ENCODE measurements at places on chromosomes 4 and X. TPM values are rescaled to one million over a fixed set of nuclear protein-coding genes. Genes with fewer than 3 reads are reported as not detected.

DNA sequence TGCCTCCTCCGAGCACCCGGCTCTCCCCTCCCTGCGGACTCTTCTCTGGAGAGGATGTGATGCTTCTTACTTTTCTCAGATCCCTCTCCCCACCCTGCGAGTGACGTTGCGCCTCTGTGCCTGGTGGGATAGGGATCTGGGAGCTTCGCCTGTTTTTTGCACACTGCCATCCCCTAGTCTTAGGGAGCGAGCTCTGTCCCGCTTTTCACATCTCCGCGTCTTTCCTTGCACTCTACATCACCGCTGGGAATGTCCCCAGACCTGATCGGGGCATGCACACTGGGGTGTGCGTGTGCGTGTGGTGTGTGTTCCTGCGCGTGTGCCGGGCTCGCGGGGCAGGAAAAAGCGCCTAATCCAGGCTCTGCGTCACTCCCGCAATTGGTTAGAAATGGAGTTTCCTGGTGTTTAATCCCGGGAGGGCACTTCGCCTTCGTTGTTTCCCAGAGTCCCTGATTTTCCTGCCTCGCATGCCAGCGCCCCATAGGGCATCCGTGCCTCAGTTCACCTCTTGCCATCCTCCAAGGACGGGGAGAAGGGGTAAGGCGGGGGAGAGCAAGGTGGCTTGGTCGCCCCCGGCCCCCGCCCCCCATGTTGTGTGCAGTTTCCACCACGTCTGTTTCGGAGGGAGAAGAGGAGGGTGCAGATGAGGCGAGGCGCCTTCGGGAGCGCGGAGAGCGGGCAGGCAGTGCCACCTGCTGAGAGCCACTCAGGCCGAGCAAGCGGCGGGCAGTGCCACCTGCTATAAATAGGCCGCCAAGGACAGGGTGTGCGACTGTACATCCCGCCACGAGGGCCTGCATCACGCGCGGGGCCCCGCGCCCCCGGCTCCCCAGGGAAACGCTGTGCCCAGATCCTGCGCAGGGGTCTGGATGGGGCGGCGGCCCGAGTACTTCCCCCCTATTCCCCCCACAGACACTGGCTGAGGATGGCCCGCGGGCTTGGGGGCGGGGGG, 759 bp upstream of the TBC1D1 start:
- DNase-seq = peak; percentile 81
- H3K4me3 ChIP-seq = peak overlapping the region; percentile 99

DNA sequence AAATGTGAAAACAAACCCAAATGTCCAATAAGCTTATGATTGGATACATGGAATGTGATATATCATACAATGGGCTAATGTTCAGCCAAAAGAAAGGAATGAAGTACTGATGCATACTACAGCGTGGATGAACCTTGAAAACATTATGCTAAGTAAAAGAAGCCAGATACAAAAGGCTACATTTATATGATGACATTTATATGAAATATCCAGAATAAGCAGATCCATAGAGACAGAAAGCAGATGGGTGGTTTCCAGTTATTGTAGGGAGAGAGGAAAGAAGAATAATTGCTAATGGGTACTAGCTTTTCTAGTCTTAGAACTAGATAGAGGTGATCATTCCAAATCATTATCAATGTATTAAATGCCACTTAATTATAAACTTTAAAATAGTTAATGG, 801.3 kb downstream of the IL1RAPL1 start:
- no peak for DNase-seq
- H3K36me3 ChIP-seq = no peaks in the 10 kb centered on the region
- no peak overlapping the region for H3K27ac ChIP-seq

- no peak overlapping the region for H3K27ac ChIP-seq
- H3K4me3 ChIP-seq = no peak overlapping the region
- DNase-seq = no peak
- peaks cover 23% of the 10 kb centered on the region for H3K27me3 ChIP-seq
- H3K4me1 ChIP-seq = no peaks in the 10 kb centered on the region
Observed at GRCh38 chr4:1453731-1454130, 47.5 kb upstream of the NKX1-1 start.

DNA sequence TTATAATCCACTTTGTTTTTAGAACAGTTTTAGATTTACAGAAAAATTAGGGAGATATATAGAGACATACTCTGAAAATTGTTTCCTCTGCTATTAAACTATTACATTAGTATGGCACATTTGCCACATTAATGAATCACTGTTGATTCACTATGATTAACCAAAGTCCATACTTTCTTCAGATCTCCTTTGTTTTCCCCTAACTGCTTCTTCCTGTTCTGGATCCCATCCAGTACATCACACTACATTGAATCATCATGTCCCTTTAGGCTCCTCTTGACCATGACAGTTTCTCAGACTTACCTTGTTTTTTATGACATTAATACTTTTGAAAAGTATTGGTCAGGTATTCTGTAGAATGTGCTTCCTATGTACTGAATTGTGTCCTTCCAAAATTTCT, 109.2 kb upstream of the EDNRA start:
- no peak overlapping the region for H3K27ac ChIP-seq
- H3K36me3 ChIP-seq = no peaks in the 10 kb centered on the region
- no peaks in the 10 kb centered on the region for H3K27me3 ChIP-seq
- DNase-seq = no peak
- no peak overlapping the region for H3K4me3 ChIP-seq
- H3K4me1 ChIP-seq = peaks cover 12% of the 10 kb centered on the region

DNA sequence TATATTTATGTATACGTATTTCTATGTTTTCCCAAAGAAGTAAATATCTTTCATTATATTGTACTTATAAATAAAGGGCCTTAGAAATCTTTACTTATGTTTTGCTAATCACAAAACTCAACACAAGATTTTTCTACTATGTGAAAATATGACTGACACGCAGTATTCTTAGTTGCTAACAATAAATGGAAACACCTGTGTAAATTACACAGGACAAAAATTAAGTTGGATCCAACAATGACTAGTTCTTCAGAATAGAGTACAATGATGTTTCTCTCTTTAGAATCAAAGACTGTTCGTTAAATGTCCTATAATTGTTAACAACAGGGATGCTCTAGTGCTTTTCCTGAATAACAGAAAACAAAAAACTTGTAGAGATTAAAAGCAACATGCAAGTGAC, 96.1 kb downstream of the PPP3CA start:
- no peak overlapping the region for H3K4me3 ChIP-seq
- no peaks in the 10 kb centered on the region for H3K4me1 ChIP-seq
- no peaks in the 10 kb centered on the region for H3K36me3 ChIP-seq
- H3K27me3 ChIP-seq = no peaks in the 10 kb centered on the region
- no peak for DNase-seq
- no peak overlapping the region for H3K27ac ChIP-seq

DNA sequence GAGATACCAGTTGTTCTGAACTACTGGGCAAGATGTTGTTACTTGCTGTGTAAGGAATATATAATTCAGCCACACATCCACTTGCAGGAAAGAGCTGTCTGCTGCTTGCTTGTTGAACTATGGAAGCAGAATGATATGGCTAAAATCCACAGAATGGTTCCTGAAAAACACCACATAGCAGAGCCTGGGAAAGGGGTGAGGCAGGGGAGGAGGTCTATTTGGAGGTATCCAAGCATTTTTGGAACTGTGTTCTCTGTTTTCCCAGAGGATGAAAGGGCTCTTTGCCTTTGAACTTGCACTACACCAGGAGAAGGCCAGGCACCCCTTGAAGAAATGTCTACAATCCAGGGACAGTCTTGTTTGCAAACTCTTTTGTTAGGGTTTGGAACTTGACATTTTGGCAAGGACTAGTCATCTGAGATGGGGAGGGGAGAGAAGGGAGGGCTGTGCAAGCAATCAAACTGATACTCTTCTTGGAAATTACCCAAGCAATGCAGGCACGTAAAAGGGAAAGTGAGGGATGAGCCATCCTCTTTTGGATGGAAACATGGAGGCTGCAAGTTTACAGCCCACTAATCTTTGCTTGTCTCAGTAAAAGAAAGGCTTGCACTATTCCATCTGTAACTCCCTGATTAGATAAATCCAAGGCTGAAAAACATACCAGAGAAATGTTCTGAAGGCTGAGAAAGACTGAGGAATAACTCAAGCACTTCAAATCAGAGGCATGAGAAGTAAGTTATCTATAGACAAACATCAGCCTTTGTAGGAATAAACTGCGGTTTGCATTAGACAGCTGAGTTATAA, 141.0 kb downstream of the TSPAN5 start:
- peaks cover 2% of the 10 kb centered on the region for H3K4me1 ChIP-seq
- no peaks in the 10 kb centered on the region for H3K27me3 ChIP-seq
- DNase-seq = no peak
- H3K4me3 ChIP-seq = no peak overlapping the region
- H3K27ac ChIP-seq = no peak overlapping the region
- no peaks in the 10 kb centered on the region for H3K36me3 ChIP-seq

Gene TMEM255A
- total RNA-seq = 1.2 TPM

Gene RRH
- not detected for total RNA-seq

Gene GABRE
- 81.0 TPM for total RNA-seq

Gene RHOH
- 4.1 TPM for total RNA-seq
